ENCODE measurements at places on chromosomes 4 and X. TPM values are rescaled to one million over a fixed set of nuclear protein-coding genes. Genes with fewer than 3 reads are reported as not detected.

TMEM271 gene
- not detected for total RNA-seq

SSX2 gene
- total RNA-seq: not detected

MAGEA1 gene
- total RNA-seq: 64.2 TPM

ZMAT1 gene
- 2.3 TPM for total RNA-seq

TEX13B gene
- total RNA-seq: not detected

SLC16A2 gene
- total RNA-seq: 1.2 TPM

MGARP gene
- 0.32 TPM for total RNA-seq

HEPH gene
- total RNA-seq: not detected

SLC39A8 gene
- 658 TPM for total RNA-seq

STAP1 gene
- total RNA-seq: not detected

WAS gene
- 0.20 TPM for total RNA-seq

BMPR1B gene
- 0.20 TPM for total RNA-seq

S100P gene
- 210 TPM for total RNA-seq

SHROOM2 gene
- total RNA-seq: 0.17 TPM

F8A2 gene
- total RNA-seq: not detected

NCAPG gene
- total RNA-seq: 44.1 TPM

ZIC3 gene
- not detected for total RNA-seq

CXCL1 gene
- 527 TPM for total RNA-seq

CT83 gene
- total RNA-seq: not detected

FGFBP1 gene
- not detected for total RNA-seq

ADH1A gene
- not detected for total RNA-seq

HMGN5 gene
- total RNA-seq: 5.1 TPM

MUC7 gene
- total RNA-seq: not detected

SYP gene
- 0.92 TPM for total RNA-seq

LUZP4 gene
- not detected for total RNA-seq

TMEM31 gene
- total RNA-seq: not detected

MAGEC3 gene
- total RNA-seq: not detected

CT45A2 gene
- not detected for total RNA-seq

FAM184B gene
- 0.02 TPM for total RNA-seq

WDR1 gene
- 95.8 TPM for total RNA-seq

CDKL5 gene
- 4.6 TPM for total RNA-seq

KLB gene
- total RNA-seq: not detected

PPEF2 gene
- total RNA-seq: not detected

PNMA3 gene
- not detected for total RNA-seq

MAGEE1 gene
- total RNA-seq: 1.4 TPM

UGDH gene
- total RNA-seq: 358 TPM

NDST4 gene
- 0.06 TPM for total RNA-seq

RAI2 gene
- total RNA-seq: not detected

TKTL1 gene
- total RNA-seq: not detected

FAT1 gene
- 83.1 TPM for total RNA-seq

FREM3 gene
- total RNA-seq: not detected

RENBP gene
- total RNA-seq: 0.87 TPM

HNRNPH2 gene
- total RNA-seq: 84.2 TPM

DRD5 gene
- total RNA-seq: not detected

PLAC8 gene
- total RNA-seq: 9.9 TPM

CDX4 gene
- total RNA-seq: not detected

RBM47 gene
- 40.2 TPM for total RNA-seq

FRMD7 gene
- total RNA-seq: not detected

FAM9C gene
- total RNA-seq: not detected

HCFC1 gene
- total RNA-seq: 30.3 TPM

KLF8 gene
- total RNA-seq: 0.06 TPM

WNK3 gene
- total RNA-seq: 0.67 TPM

GABRG1 gene
- total RNA-seq: 0.92 TPM

SHOX gene
- not detected for total RNA-seq

IL21 gene
- not detected for total RNA-seq

LNX1 gene
- not detected for total RNA-seq

NAP1L2 gene
- total RNA-seq: 2.2 TPM

JAKMIP1 gene
- 0.20 TPM for total RNA-seq

All from NCI-H460 (cell line).